Activated CD4-positive, alpha-beta T cell treated with anti-CD3 and anti-CD28 coated beads, Interleukin-2, amount 10 ng/mL, durations not matched to agents 24 days and 14 days (primary cell): ENCODE measurements at places on chromosomes 7 and 10. TPM values are rescaled to one million over a fixed set of nuclear protein-coding genes. Genes with fewer than 3 reads are reported as not detected.

DNA sequence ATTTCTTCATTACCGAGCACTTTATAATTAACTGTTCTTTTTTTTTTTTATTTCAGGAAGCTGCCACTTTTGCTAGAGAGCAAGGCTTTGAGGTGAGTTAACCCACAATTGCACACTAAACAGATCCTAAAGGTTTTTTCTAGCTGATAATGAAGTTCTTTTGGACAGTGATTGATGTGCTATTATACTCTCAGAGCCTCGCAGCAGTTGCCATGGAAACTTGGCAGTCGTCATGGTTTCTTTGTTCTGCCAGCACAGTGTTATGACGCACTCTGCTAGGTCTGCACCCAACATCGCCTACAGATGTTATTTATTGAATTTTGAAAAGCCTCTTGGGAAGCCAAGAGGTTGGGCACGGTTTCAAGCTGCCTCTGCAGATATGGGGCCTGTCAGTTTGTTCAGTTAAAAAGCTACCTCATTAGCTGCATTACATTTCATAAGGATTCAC, 237.2 kb upstream of the KAT6B start:
- no peaks in the 10 kb centered on the region for H3K27me3 ChIP-seq
- peak; percentile 94 for DNase-seq
- no peak overlapping the region for H3K4me3 ChIP-seq
- H3K27ac ChIP-seq: peak overlapping the region; percentile 80

TEX36 gene
- total RNA-seq: not detected in 2 replicates

- H3K36me3 ChIP-seq: no peaks in the 10 kb centered on the region
- H3K27me3 ChIP-seq: no peaks in the 10 kb centered on the region
- H3K27ac ChIP-seq: no peak overlapping the region
- DNase-seq: peak; percentile 34
- no peak overlapping the region for H3K4me3 ChIP-seq
These were observed 2.5 kb downstream of the TAS2R5 start for GRCh38 chr7:141792526-141792925.

GRCh38 chr7:143383642-143383957, 2.5 kb downstream of the ZYX start:
- peaks cover 25% of the 10 kb centered on the region for H3K4me1 ChIP-seq
- H3K4me3 ChIP-seq: no peak overlapping the region
- no peak overlapping the region for H3K27ac ChIP-seq

- H3K4me1 ChIP-seq: peaks cover 30% of the 10 kb centered on the region
- H3K36me3 ChIP-seq: peaks cover 10% of the 10 kb centered on the region
- H3K27ac ChIP-seq: peak overlapping the region; percentile 55
- peak; percentile 90 for DNase-seq
- H3K4me3 ChIP-seq: no peak overlapping the region
These were observed 105.5 kb downstream of the MYOF start for GRCh38 chr10:93376372-93377293.

EN2 gene
- not detected in 2 replicates for total RNA-seq

- H3K4me1 ChIP-seq: no peaks in the 10 kb centered on the region
- DNase-seq: no peak
- H3K36me3 ChIP-seq: no peaks in the 10 kb centered on the region
- H3K27me3 ChIP-seq: no peaks in the 10 kb centered on the region
- H3K27ac ChIP-seq: no peak overlapping the region
- no peak overlapping the region for H3K4me3 ChIP-seq
These were observed 284.9 kb upstream of the CNTNAP2 start for GRCh38 chr7:145831616-145832206.

DNA sequence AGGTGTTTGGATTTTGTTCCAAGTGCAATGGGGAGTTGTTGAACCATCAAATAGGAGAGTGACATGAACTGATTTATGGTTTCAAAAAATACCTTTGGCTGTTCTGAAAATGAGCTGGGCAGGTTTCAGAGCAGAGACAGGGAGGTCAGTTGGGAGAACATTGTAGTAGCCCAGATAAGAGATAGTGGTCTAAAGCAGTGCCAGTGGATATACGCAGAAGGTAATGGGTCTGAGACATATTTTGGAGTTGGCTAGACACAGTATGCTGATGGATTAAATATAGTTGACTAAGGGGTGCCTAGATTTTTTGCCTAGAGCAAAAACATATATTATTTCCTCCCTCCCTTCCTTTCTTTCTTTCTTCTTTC, 21.3 kb upstream of the CDK14 start:
- H3K27me3 ChIP-seq: no peaks in the 10 kb centered on the region
- no peak overlapping the region for H3K27ac ChIP-seq

ST8SIA6 gene
- total RNA-seq: not detected in 2 replicates

- H3K4me3 ChIP-seq: peak overlapping the region; percentile 97
- DNase-seq: peak; percentile 87
- H3K27me3 ChIP-seq: no peaks in the 10 kb centered on the region
These were observed 1.2 kb upstream of the SMNDC1 start for GRCh38 chr10:110305767-110306451.

DNA sequence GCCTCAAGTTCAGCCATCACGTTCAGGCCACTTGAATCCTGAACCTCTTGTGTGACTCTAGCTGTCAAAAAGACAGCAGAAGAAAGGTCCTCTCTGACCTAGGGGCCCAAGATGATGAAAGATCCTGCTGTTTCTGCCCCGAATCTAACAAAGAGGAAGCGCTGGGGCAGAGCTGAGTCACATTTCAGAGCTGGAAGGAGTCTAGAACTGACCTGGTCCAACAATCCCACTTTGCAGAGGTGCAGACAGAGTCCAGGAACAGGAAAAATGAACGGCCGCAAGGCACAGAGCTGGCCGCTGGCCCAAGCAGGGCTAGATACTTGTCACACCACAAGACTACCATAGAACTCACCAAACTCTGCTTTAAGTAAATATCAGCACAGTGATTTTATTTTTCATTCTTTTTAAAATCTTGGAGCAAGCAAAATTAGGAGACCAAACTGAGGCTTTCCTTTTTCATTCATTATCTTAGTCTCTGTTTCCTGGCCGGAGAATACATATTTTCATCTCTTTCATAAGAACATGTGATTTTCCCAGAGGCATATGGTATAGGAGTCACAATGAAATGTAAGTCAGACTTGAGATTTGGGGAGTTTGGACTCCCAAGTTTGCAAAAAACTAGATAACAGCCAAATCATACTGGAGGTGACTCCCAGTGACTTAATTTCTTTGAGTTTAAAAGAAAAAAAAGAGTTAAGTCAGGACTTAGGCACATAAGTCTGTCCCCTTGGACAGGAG, 52.8 kb downstream of the CHST15 start:
- peaks cover 9% of the 10 kb centered on the region for H3K27me3 ChIP-seq
- peaks cover 20% of the 10 kb centered on the region for H3K4me1 ChIP-seq
- no peak for DNase-seq
- H3K36me3 ChIP-seq: no peaks in the 10 kb centered on the region

DNA sequence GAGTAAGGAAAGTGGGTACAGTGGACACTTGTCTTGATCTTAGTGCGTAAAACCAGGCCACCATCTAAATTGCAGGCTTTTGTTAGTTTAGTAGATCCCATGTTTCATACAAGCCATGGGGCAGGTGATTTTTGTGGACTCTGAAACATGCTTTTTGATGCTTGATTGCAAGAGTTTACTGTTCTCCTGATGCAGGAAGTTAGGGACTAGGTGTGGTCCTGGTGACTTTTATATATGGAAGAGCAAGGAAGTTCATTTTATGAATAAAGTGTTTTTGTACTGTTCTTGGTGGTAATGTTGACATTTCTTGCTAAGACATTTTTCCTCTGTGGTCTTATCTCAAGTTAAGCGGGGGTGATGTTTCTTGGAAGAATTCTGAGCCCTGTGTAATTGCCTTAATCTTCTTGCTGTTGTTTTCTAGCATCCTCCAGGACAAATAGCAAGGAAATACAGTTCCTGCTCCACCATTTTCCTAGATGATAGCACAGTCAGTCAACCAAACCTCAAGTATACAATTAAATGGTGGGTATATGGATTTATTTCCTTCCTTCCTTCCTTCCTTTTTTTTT, 89.0 kb upstream of the GJD4 start:
- DNase-seq: no peak
- peaks cover 2% of the 10 kb centered on the region for H3K36me3 ChIP-seq
- no peaks in the 10 kb centered on the region for H3K27me3 ChIP-seq

PDE6C gene
- not detected in 2 replicates for total RNA-seq

DNA sequence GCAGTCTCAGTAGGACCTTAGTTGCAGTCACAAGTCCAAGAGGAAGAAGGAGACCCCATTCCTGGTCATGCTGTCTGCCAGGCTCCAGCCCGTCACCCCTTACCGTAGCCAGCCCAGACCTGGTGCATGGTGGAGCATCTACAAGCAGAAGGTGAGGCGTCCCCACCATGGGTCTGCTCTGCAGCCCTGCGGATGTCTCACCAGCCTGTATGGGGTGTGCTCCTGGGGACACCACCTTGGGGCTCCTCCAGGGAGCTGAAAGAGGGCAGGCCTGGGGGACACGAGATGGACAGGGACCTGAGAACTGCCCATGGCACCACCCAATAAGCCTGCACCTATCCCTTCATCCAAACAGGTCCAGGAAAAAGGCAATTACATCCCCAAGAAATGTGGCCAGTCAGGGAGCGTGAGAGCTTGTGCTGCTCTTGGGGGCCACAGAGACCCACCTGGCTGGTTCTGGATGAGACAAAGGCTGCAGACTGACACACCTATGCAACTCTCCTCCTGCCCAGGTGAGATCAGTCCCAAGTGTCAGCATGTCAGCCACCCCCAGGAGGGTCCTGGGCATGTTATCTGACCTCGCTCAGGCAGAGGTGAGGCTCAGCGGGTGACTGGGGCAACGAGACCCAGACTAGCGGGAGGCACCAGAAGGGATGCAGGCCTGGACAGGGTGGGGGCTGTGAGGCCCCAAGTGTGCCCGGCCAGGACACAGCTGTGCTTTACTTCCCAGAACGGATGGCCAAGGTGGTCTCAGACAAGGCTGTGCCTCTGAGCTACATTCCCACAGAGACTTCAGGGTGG, 84.5 kb upstream of the RET start:
- no peaks in the 10 kb centered on the region for H3K4me1 ChIP-seq
- no peak overlapping the region for H3K4me3 ChIP-seq
- DNase-seq: no peak
- no peak overlapping the region for H3K27ac ChIP-seq
- H3K27me3 ChIP-seq: peaks cover 5% of the 10 kb centered on the region
- no peaks in the 10 kb centered on the region for H3K36me3 ChIP-seq

DNA sequence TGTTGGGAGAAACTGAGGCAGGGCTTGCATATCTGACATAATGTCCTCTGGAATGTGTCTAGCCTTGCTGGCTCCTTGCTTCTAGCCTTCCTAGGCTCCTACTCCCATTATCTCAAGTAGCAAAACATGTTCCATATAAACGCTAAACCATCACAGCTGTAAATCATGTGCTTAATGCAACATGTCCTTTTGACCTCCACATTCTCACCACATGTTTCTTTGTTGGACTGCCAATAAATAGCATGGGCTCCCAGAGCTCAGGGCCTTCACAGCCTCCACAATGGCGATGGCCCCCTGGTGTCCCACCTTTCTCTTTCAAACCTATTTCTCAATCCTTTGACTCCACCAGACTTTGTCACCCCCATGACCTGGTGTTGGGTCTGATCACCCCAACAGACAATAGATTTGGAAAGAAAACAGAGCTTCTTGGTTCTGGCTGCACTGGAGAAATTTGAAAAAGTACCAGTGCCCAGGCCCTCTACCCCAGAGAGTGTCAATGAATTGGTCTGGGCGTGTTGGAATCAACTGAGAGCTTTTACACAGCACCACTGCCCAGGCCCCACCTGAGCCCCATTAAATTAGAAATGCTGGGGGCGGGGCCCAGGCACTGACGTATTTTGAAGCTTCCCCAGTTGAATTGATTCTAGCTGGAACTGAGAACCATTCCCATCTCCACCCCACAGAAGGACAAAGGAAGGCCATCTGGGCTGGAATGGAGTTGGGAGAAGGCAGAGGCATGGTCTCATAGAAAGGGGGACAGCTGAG, 41.3 kb upstream of the GGCT start:
- no peak for DNase-seq
- peaks cover 12% of the 10 kb centered on the region for H3K36me3 ChIP-seq
- no peaks in the 10 kb centered on the region for H3K27me3 ChIP-seq
- no peak overlapping the region for H3K27ac ChIP-seq

GRCh38 chr10:129277841-129278240, 189.2 kb upstream of the MGMT start:
- no peak for DNase-seq
- no peaks in the 10 kb centered on the region for H3K27me3 ChIP-seq
- no peaks in the 10 kb centered on the region for H3K4me1 ChIP-seq
- no peak overlapping the region for H3K27ac ChIP-seq

CNNM1 gene
- total RNA-seq: 0.28 and 0.44 TPM in 2 replicates
